ENCODE measurements at places on chromosomes 7 and 10. TPM values are rescaled to one million over a fixed set of nuclear protein-coding genes. Genes with fewer than 3 reads are reported as not detected.

The RNLS gene
- total RNA-seq, result 18.5 TPM

The BPGM gene
- total RNA-seq, result 15.0 TPM

The CFAP46 gene
- total RNA-seq, result 1.5 TPM

The NEUROG3 gene
- total RNA-seq, result not detected

The RNF32 gene
- total RNA-seq, result 0.59 TPM

The STEAP2 gene
- 29.9 TPM for total RNA-seq

The ODAD2 gene
- total RNA-seq, result 0.11 TPM

The DRGX gene
- not detected for total RNA-seq

The HABP2 gene
- 0.09 TPM for total RNA-seq

The AFAP1L2 gene
- total RNA-seq, result 7.7 TPM

The UCMA gene
- total RNA-seq, result not detected

The TMEM225B gene
- 0.36 TPM for total RNA-seq

The ASB4 gene
- total RNA-seq, result 1.6 TPM

DNA sequence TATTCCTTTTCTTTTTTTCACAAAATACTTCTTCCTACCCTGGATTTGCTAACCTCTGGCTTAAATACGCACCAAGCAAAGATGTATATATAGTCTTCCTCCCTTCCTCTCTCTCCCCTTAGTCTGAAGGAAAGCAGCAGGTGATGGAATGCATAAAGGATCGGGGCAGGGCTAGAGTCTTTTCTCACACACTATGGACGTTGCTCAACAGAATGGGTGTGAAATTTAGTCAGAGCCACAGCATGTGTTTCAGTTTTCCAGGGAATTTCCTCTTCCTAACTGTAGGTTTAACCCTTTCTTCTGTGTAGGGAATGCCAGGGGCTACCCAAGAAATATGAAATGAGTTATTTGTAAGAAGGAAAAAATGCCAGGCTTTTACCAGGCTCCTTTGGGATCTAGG, 71.4 kb upstream of the NFKB2 start:
- no peak for DNase-seq

GRCh38 chr10:58857251-58857805, 319.1 kb upstream of the PHYHIPL start:
- DNase-seq, result no peak

- DNase-seq, result no peak
Measured at GRCh38 chr7:21084286-21084685, 297.6 kb upstream of the SP8 start.

DNA sequence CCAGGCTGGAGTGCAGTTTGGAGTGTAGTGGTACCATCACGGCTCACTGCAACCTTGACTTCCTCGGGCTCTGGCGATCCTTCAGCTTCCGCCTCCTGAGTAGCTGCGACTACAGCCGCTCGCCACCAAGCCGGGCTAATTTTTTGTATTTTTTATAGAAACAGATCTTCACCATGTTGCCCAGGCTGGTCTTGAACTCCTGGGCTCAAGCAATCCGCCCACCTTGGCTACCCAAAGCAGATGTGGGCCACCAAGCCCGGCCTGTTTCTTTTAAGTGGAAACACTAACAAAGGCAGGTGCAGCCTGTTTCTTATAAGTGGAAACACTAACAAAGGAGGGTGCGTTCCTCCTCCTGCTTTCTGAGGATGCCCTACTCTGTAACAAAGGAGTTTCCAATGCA, 18.2 kb downstream of the PRF1 start:
- no peak for DNase-seq

- DNase-seq, result no peak
Measured at GRCh38 chr7:73577627-73578341, 595 bp downstream of the TBL2 start.

DNA sequence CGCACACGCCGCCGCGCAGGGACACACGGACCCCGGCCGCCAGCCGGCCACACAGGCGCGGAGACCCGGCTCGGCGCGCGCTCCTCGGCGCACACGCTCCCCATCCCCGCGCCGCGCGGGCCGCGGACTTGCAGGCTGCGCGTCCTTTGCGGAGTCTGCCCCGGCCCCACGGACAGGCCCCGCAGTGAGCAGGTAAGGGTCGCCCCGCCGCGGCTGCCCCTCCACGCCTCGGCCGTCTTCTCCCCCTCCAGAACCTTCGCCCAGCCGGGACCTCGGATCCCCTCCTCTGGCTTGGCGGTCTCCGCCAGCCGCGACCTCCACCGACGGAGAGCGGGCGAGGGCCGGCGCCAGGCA, 356 bp downstream of the ADCYAP1R1 start:
- DNase-seq, result no peak

DNA sequence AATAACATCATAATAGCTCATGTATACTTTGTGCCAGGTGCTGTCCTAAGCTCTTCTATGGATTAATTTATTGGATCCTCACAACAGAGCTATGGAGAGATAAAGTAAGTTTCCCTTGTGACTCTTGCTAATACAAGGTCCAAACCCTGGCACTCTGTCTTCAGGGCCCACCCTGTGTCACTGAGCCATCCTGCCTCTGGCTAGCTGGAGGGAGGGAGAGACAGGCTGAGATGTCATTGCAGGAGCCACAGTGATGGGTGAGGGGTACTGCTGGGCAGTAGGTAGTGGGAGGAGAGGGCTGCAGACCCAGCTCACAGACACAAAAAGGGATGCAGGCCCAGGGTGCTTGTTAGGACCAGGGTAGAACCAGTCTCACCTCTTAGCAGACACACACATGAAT, 16.9 kb downstream of the GCK start:
- DNase-seq, result no peak

GRCh38 chr10:2618690-2619089, 448.7 kb upstream of the PFKP start:
- no peak for DNase-seq

- DNase-seq, result no peak
Measured at GRCh38 chr7:140229591-140230515, 53.1 kb upstream of the KDM7A start.

GRCh38 chr10:3834404-3834803, 49.4 kb upstream of the KLF6 start:
- no peak for DNase-seq

DNA sequence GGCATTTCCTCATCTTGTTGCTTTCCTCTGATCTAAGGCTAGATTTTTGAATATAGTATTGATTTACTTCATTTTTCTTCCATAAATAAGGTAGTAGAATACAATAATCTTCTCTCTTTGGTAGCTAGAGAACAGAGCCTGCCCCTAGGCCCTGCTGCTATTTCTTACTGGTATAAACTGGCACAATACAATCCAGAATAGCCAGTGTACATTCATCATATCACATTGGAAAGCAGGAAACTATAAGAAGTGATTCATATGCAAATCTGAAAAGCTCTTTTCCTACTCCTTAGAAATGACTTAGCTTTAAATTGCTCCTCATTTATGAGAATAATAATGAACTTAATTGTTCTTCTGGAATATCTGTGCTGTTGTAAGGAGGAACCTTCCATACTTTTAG, 100.2 kb downstream of the KCND2 start:
- DNase-seq, result no peak

- no peak for DNase-seq
Measured at GRCh38 chr7:116231949-116232348, 21.6 kb downstream of the TES start.

DNA sequence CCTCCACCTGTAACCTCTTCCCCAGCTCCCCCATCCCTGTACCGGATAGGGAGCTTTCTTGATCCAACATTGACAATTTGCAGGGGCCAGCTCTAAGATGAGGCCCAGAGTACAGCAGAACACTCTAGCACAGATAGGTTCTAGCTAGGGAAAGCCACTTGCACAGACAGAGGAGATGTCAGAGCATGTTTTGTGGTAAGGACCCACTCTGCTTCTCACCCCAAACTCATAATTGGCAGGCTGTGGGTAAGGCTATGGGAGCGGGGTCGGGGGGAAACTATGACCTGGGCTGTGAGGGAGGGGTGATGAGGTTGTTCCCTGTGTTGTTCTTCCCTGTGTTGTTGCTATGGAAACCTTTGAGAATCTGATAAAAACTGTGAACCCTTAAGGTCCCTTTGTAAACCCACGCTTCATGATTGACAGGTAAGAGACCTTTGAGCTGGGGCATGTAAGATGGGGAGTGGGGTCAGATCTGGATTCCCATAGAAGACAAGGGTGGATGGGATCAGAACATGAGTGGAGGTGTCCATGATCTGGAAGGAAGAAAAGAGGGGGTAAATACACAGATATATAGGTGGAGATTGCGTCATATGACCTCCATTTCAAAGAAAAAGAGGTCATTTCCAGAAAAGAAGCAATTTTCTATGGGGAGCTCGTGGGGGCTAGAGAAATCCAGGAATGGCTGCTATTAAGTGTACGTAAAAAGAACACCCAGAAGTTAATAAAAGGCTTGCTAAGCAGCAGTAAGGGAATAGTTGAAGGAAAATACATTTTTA, 4.0 kb downstream of the CALD1 start:
- DNase-seq, result no peak

- no peak for DNase-seq
Measured at GRCh38 chr10:96978621-96979154, 146.6 kb downstream of the LCOR start.

GRCh38 chr10:128812000-128812399, 655.0 kb upstream of the MGMT start:
- DNase-seq, result peak; percentile 40

- no peak for DNase-seq
Measured at GRCh38 chr10:76428551-76429367, 997.3 kb downstream of the LRMDA start.

DNA sequence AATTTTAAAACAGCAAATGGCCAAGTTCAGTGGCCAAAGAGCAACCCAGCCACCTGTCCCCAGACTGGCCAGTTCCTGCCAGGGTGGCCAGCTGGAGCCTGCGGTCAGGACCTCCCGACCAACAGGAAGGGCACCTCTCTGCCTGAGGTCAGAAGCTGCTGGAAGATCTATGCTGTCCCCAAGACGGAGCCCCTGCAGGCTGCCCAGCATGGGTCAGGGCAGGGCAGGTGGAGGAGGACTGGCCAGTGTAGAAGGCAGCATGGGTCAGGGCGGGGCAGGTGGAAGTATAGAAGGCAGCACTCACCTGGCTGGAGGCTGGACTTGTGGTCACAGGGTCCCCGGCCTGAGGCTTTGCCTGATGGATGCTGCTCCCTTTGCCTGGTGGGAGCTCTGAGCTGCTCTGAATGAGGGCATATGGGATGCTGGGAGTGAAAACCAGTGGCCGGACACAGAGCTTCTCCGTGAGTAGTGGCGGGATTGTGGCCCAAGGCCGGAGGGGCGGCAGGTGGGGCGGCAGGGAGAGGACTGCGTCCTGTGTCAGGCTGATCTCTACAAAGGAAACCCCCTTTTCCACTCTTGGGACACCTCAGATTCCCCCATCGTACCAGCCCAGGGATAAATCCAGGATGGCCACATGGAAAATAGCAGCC, 229.2 kb downstream of the TCERG1L start:
- DNase-seq, result no peak

DNA sequence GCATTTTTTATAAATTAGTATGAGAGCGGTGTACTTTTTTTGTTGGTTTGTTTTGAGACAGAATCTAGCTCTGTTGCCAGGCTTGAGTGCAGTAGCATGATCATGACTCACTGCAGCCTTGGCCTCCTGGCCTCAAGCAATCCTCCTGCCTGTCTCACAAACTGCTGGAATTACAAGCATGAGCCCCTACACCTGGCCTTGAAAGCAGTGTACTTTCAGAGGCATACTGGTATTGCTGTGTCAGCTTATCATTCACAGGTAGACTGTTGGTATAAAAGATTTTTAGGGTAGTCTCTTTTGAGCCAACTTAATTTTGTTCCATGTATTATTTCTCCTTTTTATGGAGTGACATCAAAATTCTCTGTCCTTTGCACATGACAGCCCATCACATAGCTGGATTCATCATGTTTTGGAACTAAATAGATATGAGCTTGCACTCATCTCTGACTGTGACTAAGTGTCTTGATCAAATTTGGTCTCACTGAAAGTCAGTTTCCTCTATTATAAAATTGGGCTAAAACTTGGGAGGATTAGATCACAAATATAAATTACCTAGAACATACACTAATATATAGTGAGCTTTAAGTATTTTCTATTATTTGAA, 12.4 kb downstream of the GNAT3 start:
- DNase-seq, result peak; percentile 34

GRCh38 chr10:95818668-95819067, 62.7 kb downstream of the ENTPD1 start:
- DNase-seq, result no peak

DNA sequence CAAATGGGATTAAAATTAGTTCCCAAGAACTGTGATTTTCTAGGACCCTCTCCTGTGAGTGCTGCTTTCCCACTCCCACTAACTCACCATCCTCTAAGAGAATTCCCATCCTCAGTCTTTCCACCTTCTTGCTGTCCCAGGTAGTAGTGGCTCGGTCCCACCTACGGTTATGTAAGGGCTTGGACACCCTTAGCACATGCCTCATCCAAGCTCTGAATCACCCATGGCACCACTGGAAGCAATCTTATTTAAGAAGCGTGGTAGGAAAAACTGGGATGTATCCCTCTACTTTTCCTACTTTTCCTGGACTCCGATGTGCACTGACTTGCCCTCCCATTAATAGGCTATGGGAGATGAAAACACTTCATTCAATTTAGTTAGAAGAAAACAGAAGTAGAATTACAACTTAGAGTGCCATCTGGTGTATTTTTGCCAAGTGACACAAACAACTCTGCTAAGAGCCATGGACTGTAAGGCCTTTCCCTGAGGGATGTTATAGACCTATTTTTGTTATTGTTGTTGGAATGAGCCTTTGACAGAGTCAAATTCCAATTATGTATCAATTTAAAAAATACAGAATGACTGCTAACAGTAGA, 13.7 kb upstream of the ANKRD22 start:
- no peak for DNase-seq

DNA sequence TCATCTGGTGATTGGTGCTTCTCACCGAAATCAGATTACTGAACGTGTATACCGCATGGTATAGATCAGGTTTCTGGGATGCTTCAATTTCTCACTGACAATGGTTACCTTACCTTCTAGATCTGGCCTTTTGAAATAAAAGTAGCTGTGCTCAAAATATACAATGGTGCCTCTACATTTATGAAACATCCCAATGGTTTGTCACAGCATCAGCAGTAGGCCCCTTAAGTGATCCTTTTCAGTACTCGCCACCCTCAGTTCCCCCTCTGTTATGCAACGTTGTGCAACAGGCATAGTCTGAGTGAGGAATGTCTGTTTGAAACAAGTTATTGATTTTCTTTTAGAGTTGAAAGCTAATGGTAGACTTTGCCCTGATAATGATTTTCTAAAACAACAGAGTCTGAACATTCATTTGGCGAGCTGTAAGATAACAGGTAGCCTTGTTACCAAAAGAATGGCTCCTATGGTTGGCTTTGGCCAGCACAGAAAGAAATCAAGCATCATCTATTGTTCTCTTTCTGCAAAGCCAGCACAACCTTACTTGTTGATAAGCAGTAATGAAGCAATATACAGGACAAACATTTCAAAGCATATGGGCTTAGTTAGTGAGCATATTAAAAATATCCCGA, 693.9 kb downstream of the PARD3 start:
- no peak for DNase-seq

DNA sequence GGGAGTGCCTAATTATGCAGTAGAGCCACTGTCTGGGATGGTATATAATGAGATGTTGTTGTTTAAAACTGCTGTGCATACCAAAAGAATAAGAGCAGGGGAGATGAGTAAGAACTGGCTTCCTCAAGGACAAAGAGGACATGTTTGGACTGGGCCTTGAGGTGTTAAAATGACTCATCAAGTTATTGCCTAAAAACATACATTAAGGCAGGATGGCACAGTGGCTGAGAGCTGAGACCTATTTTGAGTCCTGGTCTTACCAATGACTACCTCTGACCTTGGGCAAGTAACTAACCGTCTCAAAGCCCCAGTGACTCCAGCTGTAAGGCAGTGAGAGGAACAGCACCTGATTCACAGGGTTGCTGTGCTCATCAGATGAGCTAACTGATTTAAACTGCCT, 71.1 kb downstream of the CFAP58 start:
- no peak for DNase-seq
